ENCODE measurements at places on chromosomes 2 and 18.

- DNase-seq = no peak
Measured at GRCh38 chr2:98474979-98475632, 30.4 kb downstream of the INPP4A start.

GRCh38 chr2:171894612-171894947, 536 bp upstream of the SLC25A12 start:
- DNase-seq = no peak

- peak; percentile 84 for DNase-seq
Measured at GRCh38 chr18:8696749-8697211, 8.6 kb upstream of the MTCL1 start.

GRCh38 chr2:193357508-193357907, 1162.8 kb upstream of the TMEFF2 start:
- no peak for DNase-seq

DNA sequence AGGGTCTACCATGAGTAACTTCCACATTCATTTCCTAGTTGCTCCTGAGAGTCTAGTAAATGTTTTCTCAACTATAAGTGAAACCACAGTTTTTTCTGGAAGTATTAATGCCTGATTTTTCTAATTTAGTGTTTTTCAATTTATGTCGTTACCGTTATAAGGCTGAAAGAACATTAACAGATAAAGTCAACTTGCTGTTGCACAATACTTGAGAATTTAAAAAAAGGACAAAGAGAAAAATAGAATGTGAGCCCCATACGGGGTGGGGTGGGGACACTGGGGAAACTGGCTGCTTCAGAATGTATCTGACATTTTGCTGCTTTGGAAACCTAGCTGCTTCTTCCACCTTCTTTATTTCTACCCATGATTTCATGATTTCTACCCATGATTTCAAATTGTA, 26.2 kb downstream of the CNOT11 start:
- DNase-seq = no peak

- DNase-seq = no peak
Measured at GRCh38 chr2:42601076-42601475, 32.6 kb downstream of the MTA3 start.

All from memory B cell (primary cell).